ENCODE measurements at places on chromosomes 11 and 22.
A peak's percentile ranks its signal among the peaks of the same experiment; 100 is the strongest.

GRCh38 chr11:93747122-93747521, 5.7 kb downstream of the C11orf54 start:
- no peak for DNase-seq

DNA sequence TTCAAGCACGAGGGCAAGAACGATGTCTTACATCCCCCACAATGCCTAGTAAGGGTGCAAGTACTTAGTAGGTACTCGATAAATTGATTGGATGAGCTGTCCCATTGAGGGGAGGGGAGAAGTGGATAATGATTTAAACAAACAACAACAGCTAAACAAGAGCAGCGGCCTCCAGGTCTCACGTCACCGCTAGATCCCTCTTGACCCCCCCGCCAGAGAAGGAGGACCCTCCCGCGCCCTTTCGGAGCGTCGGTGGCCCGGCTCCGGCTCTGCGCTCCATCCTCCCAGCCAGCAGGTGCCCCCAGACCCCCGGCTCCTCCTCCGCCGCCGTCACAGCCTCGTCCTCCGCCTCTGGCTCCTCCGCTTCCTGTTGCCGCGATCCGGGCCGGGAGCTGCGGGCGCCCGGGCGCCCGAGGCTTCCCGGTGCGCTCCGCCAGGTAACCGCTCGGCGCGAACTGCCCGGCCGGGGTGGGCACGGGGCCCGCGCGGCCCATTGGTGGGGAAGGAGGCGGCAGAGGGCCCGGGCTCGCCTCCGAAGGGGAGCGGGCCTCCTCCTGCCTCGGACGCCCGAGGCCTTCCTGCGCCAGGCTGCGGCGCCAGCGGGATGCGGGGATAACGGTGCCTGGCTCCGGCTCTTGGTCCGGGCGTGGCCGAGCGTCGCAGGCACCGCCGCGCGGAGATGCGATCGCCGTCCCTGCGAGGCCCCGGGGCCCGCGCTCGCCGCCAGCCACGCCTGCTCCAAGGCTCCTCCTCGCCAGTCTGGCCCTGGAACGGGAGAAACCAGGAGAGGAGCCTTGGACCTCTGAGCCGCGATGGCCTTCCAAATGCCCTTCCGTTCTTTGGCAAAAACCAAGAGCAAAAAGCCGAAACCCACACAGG, at the start of gene TLCD5:
Gene TLCD5 (plus strand): TSS at position 368 of the 879 bp plus-strand sequence. CDS start 2,143 bp downstream, outside the sequence.
- peak; percentile 85 for DNase-seq

DNA sequence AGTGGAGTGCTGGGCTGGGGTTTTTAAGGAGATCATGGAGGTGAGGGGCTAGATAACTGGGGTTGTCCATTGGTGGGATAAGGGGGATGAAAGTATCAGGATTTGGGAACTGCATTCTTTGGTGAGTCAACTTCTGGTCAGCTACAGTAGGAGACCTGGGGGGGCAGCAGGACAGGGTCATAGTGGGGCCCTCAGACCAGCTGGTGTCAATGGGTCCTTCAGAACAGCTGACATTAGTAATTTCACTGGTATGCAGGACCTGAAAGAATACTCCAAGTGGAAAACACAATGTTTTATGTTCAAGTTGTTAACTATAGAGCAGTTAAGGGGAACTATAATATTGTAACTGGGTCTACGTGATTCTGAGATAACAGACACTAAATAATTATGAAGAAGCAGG, 2.8 kb upstream of the TTC12 start:
- DNase-seq: peak; percentile 22

GRCh38 chr11:108697872-108698473, 33.1 kb downstream of the DDX10 start:
- peak; percentile 75 for DNase-seq

GRCh38 chr11:126886636-126887035, 113.9 kb downstream of the KIRREL3 start:
- DNase-seq: no peak

DNA sequence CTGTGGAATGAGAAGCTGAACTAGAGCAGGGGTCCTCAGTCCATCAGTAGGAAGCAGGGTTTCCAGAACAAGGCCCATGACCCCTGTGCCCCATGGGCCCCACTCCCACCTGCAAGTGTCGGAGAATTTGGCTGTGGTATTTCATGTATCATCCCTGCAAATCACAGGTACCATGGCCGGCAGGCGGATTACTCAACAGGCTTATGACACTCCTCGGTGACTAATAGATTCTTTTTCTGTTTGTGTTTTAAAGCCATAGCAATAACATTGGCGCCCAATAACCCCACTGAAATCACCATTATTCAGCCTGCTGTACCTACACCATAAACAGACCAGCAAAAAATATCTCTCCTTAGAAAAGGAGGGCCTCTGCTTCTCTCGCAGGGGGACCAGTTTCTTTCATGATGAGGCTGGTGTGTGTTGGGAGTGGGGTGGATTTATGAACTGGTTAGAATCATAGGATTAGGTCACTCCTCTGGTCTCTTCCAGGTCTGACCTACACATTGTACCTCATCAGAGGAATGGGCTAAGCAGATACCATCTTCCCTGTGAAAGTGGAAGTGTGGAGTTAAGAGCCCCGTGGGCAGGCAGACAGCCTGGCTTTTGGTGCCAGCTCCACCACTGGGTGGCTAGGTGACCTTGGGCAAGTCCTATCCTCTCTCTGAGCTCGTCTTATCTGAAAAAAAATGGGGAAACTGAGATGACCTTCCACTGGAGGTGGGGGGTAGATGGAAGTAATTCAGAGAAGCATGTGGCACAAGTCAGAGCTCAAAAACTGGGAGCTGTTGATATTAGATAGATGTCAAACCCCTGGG, 60.2 kb upstream of the WNT11 start:
- DNase-seq: peak; percentile 83

DNA sequence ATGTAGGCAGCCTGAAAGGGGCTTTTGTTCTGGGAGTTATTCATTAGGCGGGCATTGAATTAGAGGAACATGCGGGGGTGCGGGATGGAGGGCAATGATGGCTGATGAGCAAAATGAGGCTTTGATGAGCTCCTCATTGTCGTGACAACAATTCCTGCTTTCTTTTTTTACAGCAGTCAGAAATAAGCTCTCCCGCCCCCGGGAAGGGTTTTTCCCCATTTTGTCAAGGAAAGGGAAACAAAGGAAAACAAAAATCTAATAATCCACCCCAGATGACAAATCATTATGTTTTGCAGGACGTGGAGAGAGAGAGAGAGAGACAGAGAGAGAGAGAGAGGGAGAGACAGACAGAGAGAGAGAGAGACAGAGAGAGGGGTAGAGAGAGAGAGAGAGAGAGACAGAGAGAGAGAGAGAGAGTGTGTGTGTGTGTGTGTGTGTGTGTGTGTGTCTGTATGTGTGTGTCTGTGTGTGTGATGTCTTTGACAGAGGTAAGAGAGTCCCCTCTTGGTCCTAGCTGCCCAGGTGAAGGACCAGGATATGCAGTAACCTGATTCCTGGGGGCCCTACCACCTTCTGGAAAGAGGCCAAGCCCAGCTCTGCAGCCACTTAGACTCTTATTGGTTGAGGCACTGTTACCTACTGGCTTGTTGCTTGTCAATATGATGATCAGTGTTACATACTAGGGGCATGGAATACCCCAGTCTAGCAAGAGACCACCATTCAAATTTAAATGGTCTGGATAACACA, 46.7 kb upstream of the PARVA start:
- peak; percentile 11 for DNase-seq

GRCh38 chr11:250740-251299, 14.0 kb downstream of the PSMD13 start:
- DNase-seq: peak; percentile 68

DNA sequence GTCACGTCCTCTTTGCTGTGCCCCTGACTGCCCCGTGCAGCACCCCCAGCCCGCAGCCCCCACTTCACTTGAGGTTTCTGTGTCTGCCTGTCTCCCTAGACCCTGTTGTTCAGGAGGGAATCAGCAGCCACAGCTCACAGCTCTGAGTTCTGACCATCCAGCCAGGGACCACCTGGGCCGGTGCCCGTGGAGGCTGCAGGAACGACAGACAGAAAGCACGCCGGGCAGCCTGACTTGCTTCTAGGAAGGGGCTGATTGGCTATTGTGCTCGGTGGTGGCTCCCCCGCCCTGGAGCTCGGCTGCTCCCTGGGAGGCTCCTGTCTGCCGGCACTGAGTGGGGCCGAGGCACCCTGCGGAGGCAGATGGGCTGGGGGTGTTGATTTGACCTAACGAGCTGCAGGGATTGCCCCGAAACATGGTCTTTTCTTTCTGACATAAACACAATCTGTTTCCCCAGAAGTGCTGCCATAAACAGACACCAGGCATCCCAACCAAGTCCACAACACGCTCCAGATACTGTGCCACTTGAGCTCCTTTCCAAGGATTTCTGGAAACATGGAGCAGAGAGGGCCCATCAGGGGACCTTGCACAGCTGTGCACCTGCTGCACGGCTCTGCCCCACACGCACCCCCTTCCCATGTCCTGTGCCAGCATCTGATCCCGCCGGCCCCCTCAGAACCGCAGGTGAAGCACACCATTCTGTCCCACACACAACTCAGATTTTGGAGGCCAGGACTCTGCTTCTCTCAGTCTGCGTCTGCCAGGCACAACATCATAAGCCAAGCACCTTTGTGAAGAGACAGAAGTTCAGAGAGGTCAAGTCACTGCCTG, 855.9 kb downstream of the TBC1D22A start:
- DNase-seq: no peak

DNA sequence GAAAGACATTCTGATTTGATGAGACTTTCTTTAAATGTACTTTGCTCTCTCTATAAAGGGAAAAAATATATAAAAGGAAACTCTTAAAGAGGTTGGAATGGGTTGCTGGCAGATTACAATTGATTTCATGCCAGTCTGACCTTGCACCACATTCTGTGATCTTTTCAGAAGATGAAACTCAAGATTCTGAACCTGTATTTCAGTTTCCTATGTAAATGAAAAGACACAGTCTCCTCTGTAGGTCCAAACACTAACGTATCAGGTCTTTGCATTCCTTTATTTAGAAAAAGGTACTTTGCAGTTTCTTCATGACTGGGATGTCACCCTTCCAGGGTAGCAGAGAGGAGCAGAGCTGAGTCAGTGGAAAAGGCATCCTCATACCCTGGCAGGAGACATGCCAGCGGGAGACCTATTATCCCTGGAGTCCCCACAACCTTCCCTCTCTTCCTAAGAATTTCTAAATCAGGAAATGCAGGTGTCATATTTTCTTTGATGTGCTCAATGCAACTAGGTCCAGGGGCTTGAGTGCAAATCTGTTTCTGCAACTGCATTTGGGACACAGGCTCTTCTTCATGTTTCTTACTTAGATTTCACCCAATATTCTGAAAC, 282.6 kb downstream of the CADM1 start:
- DNase-seq: no peak

- no peak for DNase-seq
Measured at GRCh38 chr11:77866336-77866735, 45.4 kb downstream of the AAMDC start.

DNA sequence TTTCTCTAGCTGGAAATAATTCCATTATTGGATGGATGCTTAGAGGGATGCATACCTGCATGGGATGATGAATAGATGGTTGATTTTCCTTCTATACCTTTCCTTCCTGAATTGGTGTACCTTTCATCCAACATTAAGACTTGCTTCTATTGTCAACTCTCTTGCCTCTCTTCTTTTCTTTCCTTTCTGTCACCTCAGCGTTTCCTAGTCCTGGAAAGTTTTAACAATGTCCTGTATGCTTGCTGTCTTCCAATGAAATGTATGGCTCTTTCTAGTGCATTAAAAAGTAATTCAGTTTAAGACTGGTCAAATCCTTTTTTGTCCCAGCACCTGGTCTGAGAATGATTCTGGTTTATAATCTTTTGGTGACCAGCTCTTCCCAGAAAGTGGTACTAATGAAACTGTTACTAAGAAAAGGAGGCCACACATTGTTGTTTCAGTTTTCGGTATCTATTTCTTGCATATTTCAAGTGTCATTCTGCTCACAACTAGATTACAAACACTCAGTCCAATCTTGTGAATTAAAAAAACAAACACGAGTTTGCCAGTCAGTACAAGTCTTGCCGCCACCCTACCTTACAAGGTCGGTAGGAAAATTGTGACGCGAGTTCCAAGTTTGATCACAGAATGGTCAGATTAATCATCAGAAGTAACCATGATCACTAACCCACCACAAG, 8.0 kb downstream of the POU2AF1 start:
- no peak for DNase-seq

GRCh38 chr11:93740031-93740729, 1.1 kb downstream of the TAF1D start:
- no peak for DNase-seq

DNA sequence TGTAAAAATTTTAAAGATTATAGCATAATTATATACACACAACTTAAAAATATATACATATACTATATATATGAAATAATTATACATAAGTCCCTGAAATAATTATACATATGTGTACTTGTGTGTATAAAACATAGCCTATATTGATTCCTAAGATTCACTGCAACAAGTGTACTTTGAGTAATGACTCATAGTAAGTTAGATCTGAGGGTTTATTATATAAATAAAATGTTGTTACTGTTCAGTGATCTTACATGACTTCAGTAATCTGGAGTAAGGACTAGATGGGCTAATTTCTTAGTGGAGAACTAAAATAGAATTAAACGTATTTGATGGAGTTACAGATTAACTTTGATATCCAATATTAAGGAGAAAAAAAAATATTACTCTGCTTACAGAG, 350.5 kb downstream of the CNTN5 start:
- DNase-seq: peak; percentile 42

- DNase-seq: no peak
Measured at GRCh38 chr11:19813158-19813879, 100.7 kb downstream of the NAV2 start.

GRCh38 chr22:23180301-23180892, at the start of gene BCR:
BCR (plus strand) TSS chr22:23180509; CDS start chr22:23180961, 452 bp downstream.
- DNase-seq: peak; percentile 66

- no peak for DNase-seq
Measured at GRCh38 chr11:111395749-111396148, 16.7 kb upstream of the POU2AF1 start.

GRCh38 chr11:14312736-14313438, 46.1 kb downstream of the RRAS2 start:
- DNase-seq: no peak

- no peak for DNase-seq
Measured at GRCh38 chr11:44346983-44347382, 37.0 kb upstream of the ALX4 start.

Data from mesenchymal stem cell (in vitro differentiated cells and primary cell).